ENCODE measurements at places on chromosomes 12 and 14. TPM values are rescaled to one million over a fixed set of nuclear protein-coding genes. Genes with fewer than 3 reads are reported as not detected.

- no peak for DNase-seq
Observed at GRCh38 chr14:90853116-90853515, 36.9 kb upstream of the TTC7B start.

DNA sequence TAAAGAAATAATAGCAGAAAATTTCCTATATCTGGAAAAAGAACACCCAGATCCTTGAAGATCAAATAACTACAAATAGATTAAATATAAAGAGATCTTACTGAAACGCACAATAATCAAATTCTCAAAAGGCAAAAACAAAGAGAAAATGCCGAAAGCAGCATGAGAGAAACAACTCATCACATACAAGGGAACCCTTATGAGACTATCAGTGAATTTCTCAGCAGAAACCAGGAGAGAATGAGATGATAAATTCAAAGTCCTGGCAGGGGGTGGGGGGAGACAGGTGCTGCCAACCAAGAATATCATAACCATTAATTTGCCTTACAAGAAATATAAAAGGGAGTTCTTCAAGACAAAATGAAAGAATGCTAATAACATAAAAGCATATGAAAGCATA, 73.7 kb downstream of the CEP128 start:
- no peak for DNase-seq

GRCh38 chr14:35678403-35679028, 130.6 kb downstream of the RALGAPA1 start:
- no peak for DNase-seq

- no peak for DNase-seq
Observed at GRCh38 chr14:24612196-24612595, 2.7 kb upstream of the GZMH start.

Gene GLIPR1L2
- total RNA-seq = 3.8 TPM

Data from right atrium auricular region (tissue), 2 donors.